ENCODE measurements at places on chromosomes 1 and 21. TPM values are rescaled to one million over a fixed set of nuclear protein-coding genes. Genes with fewer than 3 reads are reported as not detected.
A peak's percentile ranks its signal among the peaks of the same experiment; 100 is the strongest.

DNA sequence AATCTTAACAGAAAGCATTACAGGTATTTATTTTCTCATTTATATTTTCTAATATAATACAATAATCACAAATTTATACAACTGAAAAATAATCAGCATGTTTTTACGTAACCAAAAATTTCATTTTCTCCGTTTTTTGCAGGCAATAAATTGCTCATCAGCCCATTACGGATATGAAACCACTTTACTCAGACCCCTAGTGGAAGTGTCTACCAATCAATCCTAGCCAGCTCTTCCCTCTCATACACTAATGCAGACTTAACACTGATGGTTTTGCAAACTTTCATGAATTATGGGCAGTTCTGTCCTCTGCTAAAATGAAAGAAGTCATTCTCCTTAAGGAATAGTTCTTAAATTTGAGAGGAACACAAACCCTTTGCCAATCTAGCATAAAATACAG is 124.7 kb downstream of the EIF4G3 start:
- peaks cover 20% of the 10 kb centered on the region for H3K4me1 ChIP-seq
- no peak overlapping the region for H3K4me3 ChIP-seq
- no peaks in the 10 kb centered on the region for H3K27me3 ChIP-seq
- H3K36me3 ChIP-seq, result peaks cover 15% of the 10 kb centered on the region
- no peak overlapping the region for H3K27ac ChIP-seq

LCE3E gene
- not detected for total RNA-seq

DNA sequence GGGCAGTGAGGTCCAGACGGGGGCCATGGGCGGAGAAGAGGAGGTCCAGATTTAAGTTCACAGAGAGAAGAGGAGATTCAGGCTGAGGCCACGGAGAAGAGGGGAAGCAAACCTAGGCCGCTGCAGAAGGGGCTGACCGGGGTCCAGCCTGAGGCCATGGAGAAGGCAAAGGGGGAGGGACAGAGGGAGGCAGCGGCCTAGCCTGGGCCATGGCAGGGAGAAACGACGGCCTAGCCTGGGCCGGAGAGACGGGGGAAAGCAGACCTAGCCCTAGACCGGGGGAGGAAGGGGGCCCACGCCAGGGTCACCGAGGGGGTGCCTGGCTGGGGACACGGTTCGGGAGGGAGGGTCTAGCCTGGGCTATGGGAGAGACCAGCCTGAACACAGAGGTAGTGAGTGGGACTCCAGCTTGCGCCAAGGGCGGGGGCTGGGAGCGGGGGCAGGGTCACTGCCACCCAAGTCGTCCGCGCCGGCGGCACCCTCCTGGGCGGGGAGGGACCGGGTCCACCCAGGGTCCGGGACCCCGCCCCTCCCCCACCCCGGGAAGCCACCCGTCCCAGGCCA is 459 bp downstream of the CAPZB start:
- H3K4me1 ChIP-seq, result peaks cover 63% of the 10 kb centered on the region
- H3K27ac ChIP-seq, result peak overlapping the region; percentile 84
- peak overlapping the region; percentile 93 for H3K4me3 ChIP-seq
- peaks cover 5% of the 10 kb centered on the region for H3K36me3 ChIP-seq

BARHL2 gene
- not detected for total RNA-seq

DNA sequence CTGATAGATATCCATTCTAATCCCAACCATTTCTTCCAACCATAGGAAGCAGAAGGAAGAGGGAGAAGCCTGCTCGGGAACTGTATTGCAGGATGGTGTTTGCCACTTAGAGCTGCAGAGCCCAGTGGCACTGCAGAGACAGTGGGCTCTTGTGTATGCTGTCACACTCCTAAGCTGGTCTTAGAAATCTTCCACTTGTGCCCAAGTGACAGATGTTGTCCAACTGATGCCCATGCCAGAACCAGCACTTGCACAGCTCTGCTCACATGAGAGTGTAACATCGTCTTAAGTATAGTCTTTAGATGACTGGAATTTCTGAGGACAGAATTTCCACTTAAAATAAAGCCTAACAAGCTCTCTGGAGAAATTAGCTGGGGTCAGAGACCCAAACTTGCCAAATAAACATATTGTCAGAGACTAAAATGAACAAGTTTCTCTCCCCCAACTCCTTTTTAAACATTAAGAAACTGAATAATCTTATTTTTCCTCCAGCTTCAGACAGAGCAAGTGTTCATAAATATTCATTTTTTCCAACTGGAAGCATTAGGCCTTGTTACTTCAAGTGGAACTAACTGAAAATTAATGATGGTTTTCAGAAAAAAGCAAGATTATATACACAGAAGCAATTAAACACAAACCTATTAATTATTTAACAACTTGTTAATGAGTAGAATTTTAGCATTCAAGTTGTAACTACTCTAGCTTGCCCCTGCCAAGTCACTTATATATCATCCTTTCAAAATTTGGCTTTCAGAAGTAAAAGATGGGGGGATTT is 577.3 kb downstream of the AJAP1 start:
- H3K4me3 ChIP-seq, result no peak overlapping the region
- no peaks in the 10 kb centered on the region for H3K27me3 ChIP-seq
- H3K27ac ChIP-seq, result no peak overlapping the region
- no peaks in the 10 kb centered on the region for H3K4me1 ChIP-seq
- H3K36me3 ChIP-seq, result no peaks in the 10 kb centered on the region

- H3K4me3 ChIP-seq, result no peak overlapping the region
- H3K4me1 ChIP-seq, result no peaks in the 10 kb centered on the region
- no peak for DNase-seq
- H3K27me3 ChIP-seq, result no peaks in the 10 kb centered on the region
- H3K27ac ChIP-seq, result no peak overlapping the region
Measured at GRCh38 chr1:195511501-195511900, 1096.7 kb downstream of the KCNT2 start.

- H3K4me1 ChIP-seq, result peaks cover 32% of the 10 kb centered on the region
- no peak for DNase-seq
- peak overlapping the region; percentile 60 for H3K4me3 ChIP-seq
- H3K27me3 ChIP-seq, result no peaks in the 10 kb centered on the region
- H3K36me3 ChIP-seq, result no peaks in the 10 kb centered on the region
Measured at GRCh38 chr21:25457411-25457810, 149.9 kb downstream of the MRPL39 start.

CREG1 gene
- total RNA-seq, result 19.4 TPM
